ENCODE measurements at places on chromosomes 6 and 20. TPM values are rescaled to one million over a fixed set of nuclear protein-coding genes. Genes with fewer than 3 reads are reported as not detected.

LAMP5 gene
- total RNA-seq: not detected

RNF39 gene
- total RNA-seq: not detected

NOX3 gene
- total RNA-seq: not detected

LAMA4 gene
- total RNA-seq: 39.8 TPM

ZFP57 gene
- total RNA-seq: not detected

MACROD2 gene
- total RNA-seq: 8.7 TPM

APOM gene
- total RNA-seq: 4.6 TPM

DSTN gene
- 504 TPM for total RNA-seq

GRM1 gene
- 0.29 TPM for total RNA-seq

HS3ST5 gene
- not detected for total RNA-seq

VARS2 gene
- 25.2 TPM for total RNA-seq

SLPI gene
- total RNA-seq: 32.0 TPM

GRCh38 chr20:35561268-35561667 is 19.4 kb downstream of the ERGIC3 start:
- peaks cover 11% of the 10 kb centered on the region for H3K36me3 ChIP-seq
- DNase-seq: peak; percentile 65
- no peak overlapping the region for H3K27ac ChIP-seq
- H3K4me3 ChIP-seq: no peak overlapping the region

GRCh38 chr6:78868116-78868515 is 765 bp downstream of the IRAK1BP1 start:
- H3K4me1 ChIP-seq: no peaks in the 10 kb centered on the region
- no peak for DNase-seq
- no peaks in the 10 kb centered on the region for H3K36me3 ChIP-seq
- no peak overlapping the region for H3K27ac ChIP-seq

GRCh38 chr20:35820715-35821114 is 48.9 kb downstream of the PHF20 start:
- H3K27ac ChIP-seq: no peak overlapping the region
- H3K4me1 ChIP-seq: peaks cover 11% of the 10 kb centered on the region
- no peak overlapping the region for H3K4me3 ChIP-seq
- no peaks in the 10 kb centered on the region for H3K36me3 ChIP-seq
- DNase-seq: no peak
- no peaks in the 10 kb centered on the region for H3K27me3 ChIP-seq

- no peak overlapping the region for H3K27ac ChIP-seq
- H3K4me1 ChIP-seq: no peaks in the 10 kb centered on the region
- no peak overlapping the region for H3K4me3 ChIP-seq
- no peaks in the 10 kb centered on the region for H3K27me3 ChIP-seq
- DNase-seq: no peak
- H3K36me3 ChIP-seq: no peaks in the 10 kb centered on the region
These were observed 144.5 kb upstream of the RALGAPA2 start for GRCh38 chr20:20856956-20857355.

GRCh38 chr6:101544286-101544685 is 150.8 kb downstream of the GRIK2 start:
- H3K4me1 ChIP-seq: no peaks in the 10 kb centered on the region
- H3K36me3 ChIP-seq: no peaks in the 10 kb centered on the region
- no peak overlapping the region for H3K27ac ChIP-seq
- no peak overlapping the region for H3K4me3 ChIP-seq
- no peaks in the 10 kb centered on the region for H3K27me3 ChIP-seq

DNA sequence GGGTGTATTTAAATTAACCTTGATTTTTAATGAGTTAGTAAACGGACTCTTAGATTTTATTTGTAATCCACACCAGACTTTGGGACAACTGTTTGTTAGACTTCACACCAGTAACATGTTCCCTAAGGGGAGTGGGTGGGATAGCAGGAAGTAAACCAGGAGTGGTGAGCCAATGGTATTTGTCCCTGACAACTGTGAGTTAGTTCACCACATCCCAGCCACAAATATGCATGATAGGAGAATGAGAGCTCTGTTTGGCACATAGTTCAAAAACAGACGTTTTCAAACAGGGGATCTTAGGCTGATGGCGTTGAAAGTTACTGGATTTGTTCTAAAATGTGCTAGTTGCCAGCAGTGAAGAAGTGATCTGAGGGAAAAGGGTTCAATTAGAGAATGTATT is 18.7 kb upstream of the COL10A1 start:
- no peaks in the 10 kb centered on the region for H3K4me1 ChIP-seq
- H3K27me3 ChIP-seq: no peaks in the 10 kb centered on the region
- no peaks in the 10 kb centered on the region for H3K36me3 ChIP-seq
- no peak overlapping the region for H3K27ac ChIP-seq
- H3K4me3 ChIP-seq: no peak overlapping the region

- no peaks in the 10 kb centered on the region for H3K27me3 ChIP-seq
- no peak overlapping the region for H3K4me3 ChIP-seq
- H3K36me3 ChIP-seq: no peaks in the 10 kb centered on the region
- no peaks in the 10 kb centered on the region for H3K4me1 ChIP-seq
- H3K27ac ChIP-seq: no peak overlapping the region
- no peak for DNase-seq
These were observed 249.3 kb downstream of the TBX18 start for GRCh38 chr6:84515067-84515466.

DNA sequence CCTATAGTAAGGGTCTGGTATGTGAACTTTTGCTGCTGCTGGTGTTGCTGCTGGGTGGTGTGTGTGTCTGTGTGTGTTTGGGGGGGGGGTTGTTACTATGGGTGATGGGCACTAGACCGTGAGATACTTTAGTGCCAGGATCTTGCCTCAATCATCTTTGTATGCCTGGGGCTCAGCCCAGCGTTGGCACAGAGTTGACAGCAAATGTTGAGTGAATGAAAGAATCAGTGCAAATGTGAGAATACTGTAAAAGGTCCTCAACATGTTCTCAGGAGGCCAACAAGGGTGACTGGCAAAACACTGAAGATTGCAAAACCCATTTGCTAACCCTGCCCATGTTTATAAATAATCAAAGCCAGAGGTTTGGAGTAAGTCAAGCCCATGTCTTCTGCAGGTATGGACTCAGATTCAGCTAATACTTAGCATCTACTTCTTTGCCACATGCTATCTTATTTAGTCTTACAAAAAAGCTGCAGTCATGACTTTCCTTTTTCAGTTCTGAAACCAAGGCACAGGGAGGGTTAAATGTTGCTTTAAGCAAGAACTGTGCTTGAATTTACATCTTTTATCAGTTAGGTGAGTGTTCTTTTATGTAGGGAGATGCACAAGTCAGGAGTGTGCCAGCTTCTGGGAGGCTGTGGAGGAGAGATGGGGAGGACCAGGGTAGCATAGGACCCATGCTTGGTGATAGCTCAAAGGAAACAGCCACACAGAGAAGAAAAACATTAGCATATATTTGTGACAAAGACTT is 125.3 kb upstream of the SPACA1 start:
- H3K27me3 ChIP-seq: no peaks in the 10 kb centered on the region
- H3K4me1 ChIP-seq: no peaks in the 10 kb centered on the region
- peak; percentile 5 for DNase-seq
- H3K36me3 ChIP-seq: no peaks in the 10 kb centered on the region
- no peak overlapping the region for H3K4me3 ChIP-seq

- DNase-seq: no peak
- H3K27me3 ChIP-seq: peaks cover 4% of the 10 kb centered on the region
- no peak overlapping the region for H3K4me3 ChIP-seq
- no peaks in the 10 kb centered on the region for H3K4me1 ChIP-seq
- H3K36me3 ChIP-seq: no peaks in the 10 kb centered on the region
- H3K27ac ChIP-seq: no peak overlapping the region
These were observed 159.4 kb upstream of the PRSS16 start for GRCh38 chr6:27088068-27088467.

DNA sequence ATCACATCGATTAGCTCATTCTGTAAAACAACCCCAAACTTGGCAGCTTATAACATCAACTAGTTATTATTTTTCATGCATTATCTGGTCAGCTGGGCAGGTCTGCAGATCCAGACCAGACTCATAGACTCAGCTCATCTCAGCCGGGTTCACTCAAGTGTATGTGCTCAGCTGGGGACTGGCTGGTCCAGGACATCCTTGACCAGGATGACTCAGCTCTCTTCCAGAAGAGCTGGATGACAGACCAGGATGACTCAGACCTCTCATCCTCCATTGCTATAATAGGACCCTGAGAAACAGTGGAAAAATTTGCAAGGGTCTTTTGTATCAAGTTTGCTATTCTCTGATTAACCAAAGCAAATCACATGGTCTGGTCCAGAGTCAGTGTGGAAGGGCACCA is 312.5 kb upstream of the PLCB4 start:
- H3K27me3 ChIP-seq: no peaks in the 10 kb centered on the region
- DNase-seq: peak; percentile 12
- H3K4me1 ChIP-seq: peaks cover 5% of the 10 kb centered on the region
- no peak overlapping the region for H3K27ac ChIP-seq
- no peaks in the 10 kb centered on the region for H3K36me3 ChIP-seq

GRCh38 chr20:7836076-7836475 is 104.2 kb downstream of the HAO1 start:
- no peak for DNase-seq
- no peaks in the 10 kb centered on the region for H3K36me3 ChIP-seq
- no peaks in the 10 kb centered on the region for H3K4me1 ChIP-seq
- no peaks in the 10 kb centered on the region for H3K27me3 ChIP-seq
- H3K4me3 ChIP-seq: no peak overlapping the region

GRCh38 chr6:139932671-139933070 is 558.2 kb upstream of the CITED2 start:
- H3K27ac ChIP-seq: no peak overlapping the region
- no peak for DNase-seq
- no peaks in the 10 kb centered on the region for H3K27me3 ChIP-seq
- H3K4me3 ChIP-seq: no peak overlapping the region

DNA sequence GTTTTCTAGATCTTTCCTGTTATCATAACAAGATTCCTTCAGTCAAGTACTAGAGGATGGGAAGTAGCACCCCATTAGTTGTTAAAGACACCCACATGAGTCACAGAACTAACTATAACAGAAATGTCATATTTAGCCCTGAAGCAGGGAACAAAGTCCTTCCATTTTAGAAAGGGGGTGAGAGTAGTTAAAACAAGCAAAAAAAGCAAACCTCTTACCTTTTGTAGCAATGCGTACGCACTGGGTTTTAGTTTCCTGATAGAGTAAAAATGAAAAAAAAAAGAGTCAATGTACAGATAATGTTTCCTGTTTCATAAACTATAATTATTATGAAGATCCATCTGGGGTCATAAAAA is 163.7 kb upstream of the THEMIS start:
- H3K36me3 ChIP-seq: no peaks in the 10 kb centered on the region
- H3K27me3 ChIP-seq: no peaks in the 10 kb centered on the region
- no peak for DNase-seq

- no peaks in the 10 kb centered on the region for H3K4me1 ChIP-seq
- H3K4me3 ChIP-seq: no peak overlapping the region
- no peak overlapping the region for H3K27ac ChIP-seq
- DNase-seq: no peak
- no peaks in the 10 kb centered on the region for H3K36me3 ChIP-seq
- H3K27me3 ChIP-seq: no peaks in the 10 kb centered on the region
These were observed 391.2 kb upstream of the MAP3K7 start for GRCh38 chr6:90978046-90978445.

GRCh38 chr6:135971351-135971750 is 119.8 kb downstream of the PDE7B start:
- H3K27ac ChIP-seq: no peak overlapping the region
- DNase-seq: no peak
- no peaks in the 10 kb centered on the region for H3K36me3 ChIP-seq

GRCh38 chr6:83767033-83767432 is 58.1 kb upstream of the SNAP91 start:
- H3K27me3 ChIP-seq: no peaks in the 10 kb centered on the region
- H3K4me3 ChIP-seq: no peak overlapping the region
- no peaks in the 10 kb centered on the region for H3K4me1 ChIP-seq
- DNase-seq: no peak

DNA sequence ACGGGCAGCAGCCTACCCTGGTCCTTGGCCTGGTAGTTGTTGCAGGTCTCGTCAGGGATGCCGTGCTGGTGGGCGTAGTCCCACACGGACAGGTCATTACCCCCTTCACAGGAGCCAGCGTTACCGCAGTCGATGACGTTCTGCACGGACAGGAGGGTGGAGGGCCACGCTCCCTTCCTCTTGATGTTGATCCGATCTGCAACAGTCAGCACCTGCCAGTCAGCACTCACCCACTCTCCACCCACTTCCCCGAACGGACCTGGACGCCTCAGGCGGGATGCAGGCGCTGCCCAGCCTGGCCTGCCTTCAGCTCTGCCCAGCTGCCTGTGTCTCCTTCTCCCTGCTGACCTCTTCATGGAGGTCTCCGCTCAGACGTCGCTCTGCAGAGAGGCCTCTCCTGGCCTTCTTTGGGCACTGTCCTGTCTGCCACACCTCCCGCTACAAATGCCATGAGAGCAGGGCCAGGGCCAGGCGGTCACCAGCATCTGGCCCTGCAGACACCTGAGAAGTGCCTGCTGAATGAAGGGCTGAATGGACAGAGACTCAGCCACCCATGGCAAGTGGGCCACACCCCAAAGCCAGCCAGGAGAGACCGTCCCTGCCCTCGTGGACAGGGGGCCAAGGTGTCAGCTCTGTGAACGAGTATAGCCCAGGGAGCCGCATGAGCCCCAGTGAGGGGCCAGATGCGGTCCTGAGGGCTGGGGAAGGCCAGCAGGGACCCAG is 5.4 kb downstream of the CTSZ start:
- peaks cover 37% of the 10 kb centered on the region for H3K4me1 ChIP-seq
- no peaks in the 10 kb centered on the region for H3K27me3 ChIP-seq
- H3K27ac ChIP-seq: no peak overlapping the region
- no peak overlapping the region for H3K4me3 ChIP-seq

GRCh38 chr6:107554918-107555317 is 65.0 kb downstream of the SOBP start:
- H3K36me3 ChIP-seq: no peaks in the 10 kb centered on the region
- H3K4me3 ChIP-seq: no peak overlapping the region
- H3K4me1 ChIP-seq: no peaks in the 10 kb centered on the region
- no peak overlapping the region for H3K27ac ChIP-seq

DNA sequence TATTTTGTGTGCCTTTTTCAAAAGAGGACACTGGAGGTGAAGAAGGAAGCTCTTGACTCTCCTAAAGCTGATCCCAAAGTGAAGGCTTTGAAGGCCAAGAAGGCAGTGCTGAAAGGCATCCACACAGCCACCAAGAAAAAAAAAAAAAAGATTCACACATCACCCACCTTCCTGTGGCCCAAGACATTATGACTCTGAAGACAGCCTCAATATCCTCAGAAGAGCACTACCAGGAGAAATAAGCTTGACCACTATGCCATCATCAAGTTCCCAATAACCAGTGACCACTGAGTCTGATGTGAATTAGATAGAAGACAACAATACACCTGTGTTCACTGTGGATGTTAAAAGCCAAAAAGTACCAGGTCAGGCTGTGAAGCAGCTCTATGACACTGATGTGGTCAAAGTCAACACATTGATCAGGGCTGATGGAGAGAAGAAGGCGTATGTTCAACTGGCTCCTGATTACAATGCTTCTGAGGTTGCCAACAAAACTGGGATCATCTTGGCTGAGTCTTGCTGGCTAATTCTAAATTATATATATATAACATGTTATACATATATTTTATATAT is 59.4 kb downstream of the PLCG1 start:
- no peaks in the 10 kb centered on the region for H3K27me3 ChIP-seq
- no peak overlapping the region for H3K27ac ChIP-seq
- DNase-seq: no peak
- H3K4me3 ChIP-seq: no peak overlapping the region
- no peaks in the 10 kb centered on the region for H3K36me3 ChIP-seq

- H3K4me1 ChIP-seq: no peaks in the 10 kb centered on the region
- H3K4me3 ChIP-seq: no peak overlapping the region
- H3K27me3 ChIP-seq: no peaks in the 10 kb centered on the region
- no peak for DNase-seq
These were observed 68.7 kb upstream of the KCNG1 start for GRCh38 chr20:51091406-51092195.

- H3K27ac ChIP-seq: no peak overlapping the region
- no peak overlapping the region for H3K4me3 ChIP-seq
- DNase-seq: no peak
- no peaks in the 10 kb centered on the region for H3K27me3 ChIP-seq
- no peaks in the 10 kb centered on the region for H3K36me3 ChIP-seq
These were observed 28.8 kb downstream of the GCM1 start for GRCh38 chr6:53119772-53120409.
